Central memory CD4-positive, alpha-beta T cell (primary cell): ENCODE measurements at places on chromosomes 13 and 19.
A peak's percentile ranks its signal among the peaks of the same experiment; 100 is the strongest.

GRCh38 chr19:5048091-5048726 is 79.3 kb downstream of the KDM4B start:
- peak; percentile 32 for DNase-seq

- no peak for DNase-seq
These were observed 14.3 kb downstream of the SLC27A1 start for GRCh38 chr19:17484520-17485185.

- DNase-seq = no peak
These were observed 197.1 kb downstream of the ITGBL1 start for GRCh38 chr13:101649488-101650126.

- DNase-seq = no peak
These were observed 1.5 kb downstream of the ZNF235 start for GRCh38 chr19:44303320-44303719.

GRCh38 chr13:106599875-106600797 is 32.2 kb upstream of the ARGLU1 start:
- DNase-seq = peak; percentile 5

DNA sequence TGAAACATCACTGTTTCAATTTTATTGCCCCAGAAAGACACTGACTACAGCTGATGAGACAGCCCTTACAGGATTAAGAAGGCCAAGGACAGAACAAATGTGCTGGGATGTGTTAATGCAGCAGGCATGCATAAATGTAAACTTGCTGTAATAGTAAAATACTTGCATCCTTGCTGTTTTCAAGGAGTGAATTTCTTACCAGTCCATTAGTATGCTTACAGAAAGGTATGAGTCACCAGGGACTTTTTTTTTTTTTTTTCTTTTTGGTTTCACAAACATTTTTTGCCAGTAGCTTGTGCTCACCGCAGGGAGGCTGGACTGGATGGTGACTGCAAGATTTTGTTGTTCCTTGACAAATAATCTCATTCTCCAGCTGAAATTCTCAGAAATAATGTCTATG is 55.1 kb downstream of the GPR180 start:
- DNase-seq = no peak

DNA sequence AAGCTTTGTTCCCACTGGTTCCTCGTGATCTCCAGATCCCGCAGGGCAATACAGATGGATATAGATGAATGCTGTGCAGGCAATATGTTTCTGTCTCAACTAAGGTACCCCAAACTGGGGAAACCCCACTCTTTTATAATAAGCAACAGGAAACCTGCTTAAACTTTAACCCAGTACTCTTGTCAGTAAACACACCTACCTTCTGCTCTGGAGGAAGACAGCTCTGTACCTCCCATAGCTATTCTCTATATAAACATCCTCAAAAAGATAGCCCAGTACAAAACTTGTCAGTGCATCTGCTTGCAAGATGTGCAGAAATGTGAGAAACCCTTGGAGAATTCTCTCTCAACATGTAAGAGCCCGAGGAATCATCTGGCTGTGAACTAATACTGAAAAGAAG is 583.6 kb downstream of the OLFM4 start:
- DNase-seq = no peak
